NCI-H1436 (cell line): ENCODE measurements at places on chromosomes 1 and 21.
A peak's percentile ranks its signal among the peaks of the same experiment; 100 is the strongest.

- no peak for DNase-seq
Measured at GRCh38 chr1:159935719-159936272, 9.6 kb downstream of the IGSF9 start.

DNA sequence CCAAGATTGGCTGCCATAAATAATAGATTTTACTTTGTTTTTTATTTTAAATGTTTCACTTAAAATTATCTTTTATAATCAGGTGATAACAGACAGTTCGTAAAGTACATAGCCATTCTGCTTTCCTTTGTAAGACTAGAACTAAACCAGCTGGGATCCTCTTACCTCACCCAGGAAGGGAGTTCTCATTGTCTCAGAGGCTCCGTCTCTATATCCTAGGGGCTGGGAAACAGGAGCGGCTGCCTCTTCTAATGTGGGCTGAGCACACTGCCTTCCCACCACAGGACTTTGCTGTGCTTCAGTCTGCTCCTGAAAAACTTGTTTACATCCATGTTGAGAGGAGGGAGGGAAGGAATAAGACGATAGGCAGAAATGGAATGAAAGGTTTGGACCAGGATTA lies 45.6 kb upstream of the PGD start:
- DNase-seq = no peak

GRCh38 chr21:14742119-14742518 lies 196.0 kb upstream of the SAMSN1 start:
- DNase-seq = no peak

GRCh38 chr1:40838980-40839942 lies 22.9 kb downstream of the CITED4 start:
- no peak for DNase-seq

DNA sequence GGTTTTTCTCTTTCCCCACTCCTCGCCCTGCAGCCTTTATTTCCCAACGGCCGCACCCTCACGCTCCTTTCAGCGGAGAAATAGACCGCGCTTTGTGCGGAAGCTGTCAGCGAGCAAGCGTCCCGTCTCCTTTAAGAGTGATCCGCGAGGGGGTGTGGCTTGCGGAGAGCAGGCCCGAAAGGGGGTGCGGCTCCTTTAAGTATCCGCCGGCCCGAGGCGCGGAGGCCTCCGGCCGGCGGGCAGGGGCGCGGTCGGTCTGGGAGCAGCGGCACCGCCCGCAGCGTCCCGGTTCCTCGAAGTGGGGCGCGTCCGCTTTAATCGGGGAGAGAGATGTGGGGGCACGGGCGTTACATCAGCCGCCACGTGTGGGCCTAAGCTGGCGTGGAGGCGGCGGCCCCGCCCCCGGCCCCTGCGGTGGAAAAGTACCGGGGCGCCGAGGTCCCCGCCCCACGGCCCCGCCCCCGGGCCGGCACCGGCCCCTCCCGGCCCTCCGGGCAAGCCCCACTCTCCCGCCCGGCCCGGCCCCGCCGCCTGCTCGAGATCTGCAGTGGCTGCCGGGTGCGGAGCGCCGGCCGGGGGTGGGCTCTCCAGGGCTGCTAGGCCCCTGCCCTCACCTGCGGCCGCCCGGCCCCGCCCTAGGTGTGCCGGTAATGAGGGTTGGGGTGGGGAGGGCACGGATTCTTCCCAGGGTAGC lies 1.2 kb downstream of the SLC6A9 start:
- DNase-seq = peak; percentile 75

- DNase-seq = no peak
Measured at GRCh38 chr1:119747451-119747850, 21.3 kb downstream of the HMGCS2 start.

GRCh38 chr1:221039616-221040015 lies 160.4 kb downstream of the HLX start:
- DNase-seq = no peak

- DNase-seq = no peak
Measured at GRCh38 chr1:12063141-12064072, at the start of gene TNFRSF8. TNFRSF8 (plus strand) TSS chr1:12063303; CDS start chr1:12063599, 296 bp downstream.
